Stimulated activated CD4-positive, alpha-beta T cell treated with anti-CD3 and anti-CD28 coated beads, Interleukin-12 subunit alpha, Interleukin-12 subunit beta, amount 100 ng/mL, for 4 hours (primary cell): ENCODE measurements at places on chromosomes 6 and 20.

GRCh38 chr6:132391391-132392269 is 9.6 kb downstream of the MOXD1 start:
- DNase-seq, result no peak

- peak; percentile 17 for DNase-seq
These were observed 5.6 kb downstream of the RPL10A start for GRCh38 chr6:35473850-35474130.

GRCh38 chr6:48027704-48028435 is 83.1 kb downstream of the PTCHD4 start:
- no peak for DNase-seq

DNA sequence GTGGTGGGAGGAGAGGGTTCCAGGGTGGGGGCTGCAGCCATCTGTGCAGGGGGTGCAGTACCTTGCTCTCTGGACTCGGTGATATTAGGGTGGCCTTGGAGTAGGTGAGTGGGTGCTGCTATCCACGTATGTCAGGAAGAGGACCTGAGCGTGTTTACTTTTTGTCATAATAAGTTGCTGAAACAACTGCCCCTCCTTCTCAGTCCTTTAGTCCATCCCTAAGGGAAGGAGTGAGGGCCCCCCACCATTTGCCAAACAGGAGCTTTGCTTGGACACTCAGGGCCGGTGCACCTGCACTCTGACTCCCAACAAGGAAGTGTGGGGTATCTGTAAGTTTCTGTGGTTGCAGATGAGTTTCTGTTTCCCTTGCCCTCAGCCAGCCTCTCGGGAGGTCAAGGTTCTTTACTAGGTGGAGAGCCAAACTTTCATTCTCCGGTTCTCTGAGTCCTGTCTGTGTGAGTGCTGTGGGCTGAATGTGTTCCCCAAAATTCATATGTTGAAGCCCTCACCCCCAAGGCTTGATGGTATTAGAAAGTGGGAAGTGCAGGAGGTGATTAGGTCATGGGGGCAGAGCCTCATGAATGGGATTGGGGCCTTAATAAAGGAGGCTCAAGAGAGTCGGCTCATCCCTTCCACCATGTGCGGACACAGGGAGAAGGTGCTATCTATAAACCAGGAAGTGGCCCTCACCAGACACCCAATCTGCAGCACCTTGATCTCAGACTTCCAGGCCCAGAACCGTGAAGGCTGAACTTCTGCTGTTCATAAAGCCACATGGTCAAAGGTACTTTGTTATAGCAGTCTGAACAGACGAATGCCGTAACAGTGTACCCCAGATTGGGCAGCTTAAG is 19.6 kb upstream of the CCR6 start:
- DNase-seq, result no peak

DNA sequence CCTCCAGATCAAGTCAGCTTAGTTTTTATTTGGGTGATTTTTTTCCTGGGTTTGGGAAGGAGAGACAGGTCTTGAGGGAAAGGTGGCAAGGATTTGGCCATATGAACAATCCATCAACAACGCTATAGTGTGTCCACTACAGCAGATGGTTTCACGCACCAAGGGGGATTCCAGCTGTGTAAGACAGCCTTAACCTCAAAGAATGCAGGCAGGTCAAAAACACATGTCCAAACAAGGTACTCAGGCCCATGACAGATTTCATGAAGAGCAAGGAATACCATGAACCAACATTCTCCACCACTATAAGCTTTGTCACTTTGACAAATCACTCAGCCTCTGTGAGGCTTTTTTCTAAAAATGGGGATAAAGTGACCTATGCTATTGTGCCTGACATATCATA is 2.0 kb downstream of the AIF1 start:
- no peak for DNase-seq

DNA sequence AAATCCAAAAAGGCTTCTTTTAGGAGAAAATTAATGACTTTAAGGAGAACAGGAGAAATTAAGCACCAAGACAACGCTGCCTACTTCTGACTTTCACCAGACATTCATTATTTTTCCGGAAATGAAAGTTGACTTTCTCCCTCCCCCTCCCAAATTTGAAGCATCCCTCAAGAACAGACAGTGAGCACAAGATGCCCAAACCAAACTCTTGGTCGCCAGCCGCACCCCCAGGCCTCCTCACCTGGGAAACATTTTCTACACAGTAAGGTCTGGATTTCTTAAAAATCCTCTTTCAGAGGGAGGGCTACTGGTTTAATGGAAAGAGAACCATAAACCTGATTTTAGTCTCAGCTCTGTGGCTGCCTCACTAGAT is 2.7 kb downstream of the RIMS4 start:
- DNase-seq, result no peak

DNA sequence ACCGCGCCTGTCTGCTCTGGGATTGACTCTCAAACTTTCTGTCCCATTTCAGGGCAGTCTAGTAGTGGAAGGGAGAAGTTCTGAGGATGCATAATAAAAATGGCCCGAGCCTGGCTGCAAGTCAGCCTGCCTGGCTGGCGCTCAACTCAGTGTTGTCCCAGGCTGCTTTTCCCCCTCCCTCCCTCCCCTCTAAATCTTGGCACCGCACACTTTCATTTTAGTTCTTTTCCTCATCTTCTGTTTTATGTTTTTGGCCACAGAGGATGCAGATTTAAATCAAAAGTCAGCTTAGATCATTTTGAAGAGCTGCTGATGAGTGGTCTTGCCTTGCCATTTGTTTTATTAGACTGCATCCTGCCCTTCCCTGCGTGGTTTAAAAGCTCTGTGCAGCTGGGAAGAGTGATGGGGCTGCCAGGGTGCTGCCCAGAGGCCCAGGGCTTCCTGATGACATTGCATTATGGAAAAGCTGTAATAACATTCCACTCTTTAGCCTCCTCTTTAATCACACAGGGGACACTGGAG is 6.5 kb upstream of the UQCC2 start:
- DNase-seq, result no peak

DNA sequence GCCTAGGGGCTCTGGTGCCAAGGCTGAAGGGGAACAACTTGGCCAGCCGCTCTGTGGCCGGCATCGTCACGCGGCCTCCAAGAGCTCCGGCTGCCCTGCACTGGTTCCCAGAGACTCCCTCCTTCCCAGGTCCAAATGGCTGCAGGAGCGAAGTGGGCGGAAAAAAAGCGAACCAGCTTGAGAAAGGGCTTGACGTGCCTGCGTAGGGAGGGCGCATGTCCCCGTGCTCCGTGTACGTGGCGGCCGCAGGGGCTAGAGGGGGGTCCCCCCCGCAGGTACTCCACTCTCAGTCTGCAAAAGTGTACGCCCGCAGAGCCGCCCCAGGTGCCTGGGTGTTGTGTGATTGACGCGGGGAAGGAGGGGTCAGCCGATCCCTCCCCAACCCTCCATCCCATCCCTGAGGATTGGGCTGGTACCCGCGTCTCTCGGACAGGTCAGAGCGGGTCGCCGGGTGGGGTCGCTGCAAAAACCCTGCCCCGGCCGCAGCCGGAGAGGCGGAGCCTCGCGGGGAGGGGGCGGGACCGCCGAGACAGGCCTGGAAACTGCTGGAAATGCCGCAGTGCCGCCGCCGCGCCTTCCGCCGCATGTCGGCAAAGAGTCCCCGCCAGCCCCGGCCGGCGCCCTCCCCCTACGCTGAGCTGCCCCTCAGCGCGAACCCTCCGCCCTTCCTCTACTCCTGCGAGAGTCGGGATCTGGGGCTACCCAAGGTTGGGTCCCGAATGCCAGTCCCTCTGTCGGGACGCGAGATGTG is 814 bp upstream of the HSP90AB1 start:
- DNase-seq, result peak; percentile 90

DNA sequence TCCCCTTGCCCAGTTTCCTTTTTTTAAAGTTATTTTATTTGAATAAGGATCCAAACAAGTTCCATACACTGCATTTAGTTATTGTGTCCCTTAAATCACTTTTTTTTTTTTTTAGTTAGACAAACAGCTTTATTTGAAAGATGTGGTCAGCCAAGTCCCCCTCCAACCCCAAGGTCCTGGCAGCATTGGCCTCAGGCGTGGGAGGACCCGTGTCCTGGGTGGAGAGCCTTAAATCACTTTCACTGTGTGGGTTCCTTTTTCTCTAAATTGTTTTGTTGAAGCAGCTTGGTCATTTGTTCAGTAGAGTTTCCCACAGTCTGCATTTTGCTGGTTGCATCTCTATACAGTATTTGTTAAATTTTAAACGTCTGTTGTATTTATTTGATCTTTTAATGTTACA is 5.2 kb upstream of the TBCC start:
- no peak for DNase-seq

DNA sequence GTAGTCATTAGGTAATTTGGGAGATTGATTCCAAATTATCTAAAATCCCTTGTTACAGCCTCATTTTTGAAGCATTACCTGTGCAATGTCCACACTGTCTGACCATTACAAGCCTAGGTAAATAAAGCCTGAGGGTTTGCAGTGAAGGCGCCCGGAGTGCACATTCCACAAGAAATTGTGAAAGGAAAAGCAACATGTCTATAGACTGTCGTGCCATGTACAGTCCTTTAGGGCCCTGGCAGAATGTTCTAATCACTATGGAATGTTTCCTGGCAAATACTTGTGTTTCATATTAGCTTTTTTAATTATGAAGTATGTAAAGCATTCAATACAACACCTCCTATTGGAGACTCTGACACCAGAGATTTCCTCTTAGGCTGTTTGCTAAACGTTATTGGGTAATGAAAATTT is 28.9 kb downstream of the PREP start:
- no peak for DNase-seq

DNA sequence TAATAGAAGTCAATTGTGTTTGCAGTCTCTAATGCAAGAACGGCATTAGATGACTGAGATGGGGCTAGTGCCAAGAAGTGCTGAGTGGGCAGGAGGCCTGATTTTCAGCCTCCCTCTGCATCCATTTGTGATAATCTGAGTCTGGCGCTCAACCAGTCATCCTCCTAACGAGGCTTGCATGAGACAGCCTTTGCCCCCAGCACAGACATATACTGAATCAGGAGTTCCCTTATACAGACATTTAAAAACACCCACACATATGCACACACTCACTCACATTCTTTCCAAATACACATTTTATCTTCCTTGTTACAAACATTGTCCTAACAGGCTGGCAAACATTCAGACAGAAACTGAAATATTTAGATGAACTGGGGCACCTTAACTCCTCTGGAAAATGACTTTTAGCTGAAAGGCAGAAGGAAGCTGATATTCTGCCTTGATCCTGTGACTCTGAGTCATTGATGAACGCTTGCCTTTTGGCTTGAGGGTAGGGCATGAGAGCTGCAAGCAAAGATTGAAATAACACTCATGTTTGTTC is 562.3 kb downstream of the DHX35 start:
- DNase-seq, result no peak

GRCh38 chr6:42043787-42044475 is 6.4 kb upstream of the TAF8 start:
- DNase-seq, result peak; percentile 94

DNA sequence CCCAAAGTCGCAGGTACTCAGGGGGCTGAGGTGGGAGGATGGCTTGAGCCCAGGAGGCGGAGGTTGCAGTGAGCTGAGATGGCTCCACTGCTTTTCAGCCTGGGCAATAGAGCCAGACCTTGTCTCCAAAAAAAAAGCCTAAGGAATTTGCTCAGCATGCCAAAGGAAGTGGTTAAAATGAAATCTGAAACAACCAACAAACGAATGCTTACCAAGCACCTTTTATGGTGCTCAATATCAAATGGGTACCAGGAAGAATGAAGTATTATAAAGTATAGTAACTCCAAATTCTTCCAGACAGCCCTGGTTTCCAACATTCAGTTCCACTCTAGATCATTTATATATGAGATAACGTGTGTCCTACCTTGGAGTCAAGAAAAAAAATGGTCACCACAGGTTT is 14.0 kb downstream of the GMDS start:
- DNase-seq, result no peak

- no peak for DNase-seq
These were observed 105.3 kb upstream of the BMP5 start for GRCh38 chr6:55980627-55981211.

- DNase-seq, result no peak
These were observed 521 bp upstream of the RAD21L1 start for GRCh38 chr20:1225263-1225782.

DNA sequence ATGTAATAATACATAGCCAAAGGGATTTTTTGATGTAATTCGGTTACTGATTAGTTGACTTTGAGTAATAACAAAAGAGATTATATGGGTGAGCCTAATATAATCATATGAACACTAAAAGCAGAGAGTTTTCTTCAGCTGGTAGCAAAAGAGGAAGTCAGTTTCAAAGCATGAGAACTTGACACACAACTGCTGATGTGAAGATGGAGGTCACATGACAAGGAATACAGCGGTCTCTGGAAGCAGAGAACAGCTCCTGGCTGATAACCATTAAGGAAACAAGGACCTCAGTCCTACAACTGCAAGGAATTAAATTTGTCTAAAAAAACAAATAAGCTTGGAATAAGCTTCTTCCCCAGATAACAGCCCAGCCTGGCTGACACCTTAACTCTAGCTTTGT is 154.5 kb upstream of the PRND start:
- DNase-seq, result no peak

GRCh38 chr6:157158897-157159296 is 164.4 kb downstream of the TMEM242 start:
- no peak for DNase-seq

- DNase-seq, result no peak
These were observed at the start of gene LY6G6C for GRCh38 chr6:31721351-31722020. LY6G6C (minus strand) TSS chr6:31721746; CDS start chr6:31721679, 67 bp downstream.

DNA sequence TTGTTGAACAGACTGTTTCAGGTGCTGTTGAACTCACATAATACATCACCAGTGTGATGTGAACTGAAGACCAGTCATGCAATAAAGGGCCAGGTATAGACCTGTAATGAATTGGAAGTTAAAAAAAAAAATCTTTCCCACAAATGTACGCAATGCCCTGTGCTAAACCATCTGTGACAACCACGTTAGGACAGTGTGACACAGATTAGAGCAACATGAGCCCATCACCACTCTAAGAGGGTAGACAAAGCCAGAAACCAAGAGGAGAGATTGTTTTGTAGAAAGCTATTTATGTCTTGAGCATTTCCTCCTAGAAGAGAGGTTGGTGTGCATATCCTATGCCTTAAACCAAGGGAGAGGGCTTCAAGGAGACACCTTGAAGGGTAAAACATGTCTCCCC is 77.0 kb upstream of the BEND6 start:
- no peak for DNase-seq

- DNase-seq, result no peak
These were observed 109.6 kb upstream of the HIVEP1 start for GRCh38 chr6:11902527-11902926.

DNA sequence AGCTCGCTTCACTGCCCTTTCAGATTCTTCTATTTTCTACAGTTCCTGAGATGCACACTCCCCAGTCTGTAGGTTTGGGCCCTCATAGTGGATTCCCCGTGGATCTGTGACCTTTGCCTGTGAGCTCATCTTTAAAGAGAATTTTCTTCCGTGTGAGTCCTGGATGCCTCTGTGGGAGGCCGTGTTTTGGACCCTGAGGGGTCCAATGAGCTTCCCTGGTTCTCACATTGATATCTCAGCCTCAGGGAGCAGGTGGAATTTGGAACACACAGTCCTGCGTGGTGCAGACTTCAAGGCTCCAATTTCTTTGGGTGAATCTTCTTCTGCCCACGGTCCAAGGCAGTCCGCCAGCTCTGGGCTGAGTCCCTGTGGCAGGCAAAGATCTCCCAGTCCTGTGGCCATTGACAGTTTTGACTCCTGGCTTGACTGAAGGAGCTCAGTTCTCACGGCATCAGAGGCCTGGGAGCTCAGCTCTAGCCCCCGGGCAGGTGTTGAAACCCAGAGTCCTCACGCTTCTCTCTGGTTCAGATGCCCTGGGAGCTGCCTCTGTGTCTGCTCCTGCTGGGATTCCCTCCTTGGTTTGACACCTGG is 61.0 kb downstream of the PSMG4 start:
- DNase-seq, result no peak
